ENCODE measurements at places on chromosomes 2 and 18. TPM values are rescaled to one million over a fixed set of nuclear protein-coding genes. Genes with fewer than 3 reads are reported as not detected.

DNA sequence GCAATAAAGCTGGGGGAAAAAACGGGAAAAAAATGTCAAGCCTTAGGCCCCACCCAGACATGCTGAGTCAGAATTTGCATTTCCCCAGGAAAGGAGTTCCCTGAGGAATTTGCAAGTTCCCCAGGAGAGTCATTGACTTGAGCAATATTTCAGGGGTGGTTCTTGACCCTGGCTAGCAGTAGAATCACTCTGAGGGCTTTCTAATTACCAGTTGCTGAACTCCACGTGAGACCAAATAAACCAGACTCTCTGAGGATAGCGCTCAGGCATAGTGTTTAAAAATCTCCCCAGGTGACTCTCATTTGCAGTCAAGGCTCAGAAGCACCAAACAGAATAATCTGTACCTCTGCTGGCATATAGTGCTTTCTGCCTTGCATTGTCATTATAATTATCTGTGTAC, 48.7 kb downstream of the C1QL2 start:
- DNase-seq, result no peak

Gene PID1
- 11.3 TPM for total RNA-seq

GRCh38 chr2:127049927-127050802, 56.8 kb downstream of the BIN1 start:
- peak; percentile 46 for DNase-seq

GRCh38 chr18:9101730-9102507, 580 bp upstream of the NDUFV2 start:
- DNase-seq, result no peak

DNA sequence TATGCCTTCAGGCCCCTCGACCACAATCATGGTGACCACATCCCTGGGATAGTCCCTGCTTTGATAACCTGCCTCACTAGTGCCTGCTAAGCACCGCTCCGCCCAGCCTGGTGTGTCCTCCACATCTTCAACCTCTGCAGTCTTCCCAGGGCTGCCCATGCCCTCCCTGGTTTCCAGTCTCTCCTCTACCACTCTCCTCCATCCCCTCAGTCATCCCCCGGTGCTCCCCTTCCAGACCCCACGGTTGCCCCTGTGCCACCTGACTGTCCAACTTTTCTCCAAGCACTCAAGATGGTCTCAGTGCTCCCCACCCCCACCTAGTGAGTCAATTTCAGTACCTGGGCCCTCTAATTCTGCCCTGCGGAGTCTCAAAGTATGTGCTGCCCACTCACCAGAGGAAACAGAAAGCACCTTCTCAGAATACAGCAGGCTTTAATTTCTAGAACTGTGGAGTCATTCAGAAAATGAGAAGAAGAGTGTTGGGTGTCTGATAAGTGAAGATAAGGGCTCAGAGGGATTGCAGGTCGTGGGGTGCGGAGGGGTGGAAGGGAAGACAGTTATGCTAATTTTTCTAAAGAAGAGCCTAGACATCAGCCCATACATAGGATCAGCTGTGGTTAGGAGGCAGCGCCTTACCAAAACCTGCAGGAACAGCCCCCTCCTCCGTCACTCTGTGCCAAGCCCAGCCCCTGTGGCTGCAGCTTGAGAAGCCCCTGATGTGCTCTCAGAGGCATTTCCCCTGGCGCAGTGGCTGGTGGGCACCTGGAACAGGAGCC, 53.6 kb upstream of the CAB39 start:
- DNase-seq, result no peak

Gene LRRC30
- not detected for total RNA-seq

DNA sequence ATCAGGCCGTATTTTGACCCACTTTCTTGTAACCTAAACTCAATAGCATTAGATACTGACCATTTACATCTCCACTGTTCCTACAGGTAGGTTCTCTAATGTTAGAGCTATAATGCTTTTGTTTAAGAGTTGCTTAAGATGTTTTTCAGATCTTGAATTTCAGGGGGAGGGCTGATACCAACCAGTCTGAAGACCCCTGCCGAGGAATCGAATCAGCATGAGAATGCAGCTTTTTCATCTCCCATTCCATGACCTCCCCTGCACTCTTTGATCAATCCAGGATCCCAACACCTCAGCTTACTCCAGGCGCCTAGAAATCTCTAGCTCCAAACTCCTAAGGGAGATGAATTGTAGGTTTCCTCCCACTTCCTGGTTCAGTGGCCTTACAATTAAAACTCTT, 120.5 kb upstream of the MC4R start:
- DNase-seq, result no peak

- no peak for DNase-seq
Observed at GRCh38 chr2:158988501-158988900, 20.1 kb downstream of the TANC1 start.

- DNase-seq, result no peak
Observed at GRCh38 chr2:110874453-110875383, 142.3 kb downstream of the ACOXL start.

- no peak for DNase-seq
Observed at GRCh38 chr2:160630801-160631590, 137.4 kb upstream of the RBMS1 start.

Gene DSG4
- not detected for total RNA-seq

DNA sequence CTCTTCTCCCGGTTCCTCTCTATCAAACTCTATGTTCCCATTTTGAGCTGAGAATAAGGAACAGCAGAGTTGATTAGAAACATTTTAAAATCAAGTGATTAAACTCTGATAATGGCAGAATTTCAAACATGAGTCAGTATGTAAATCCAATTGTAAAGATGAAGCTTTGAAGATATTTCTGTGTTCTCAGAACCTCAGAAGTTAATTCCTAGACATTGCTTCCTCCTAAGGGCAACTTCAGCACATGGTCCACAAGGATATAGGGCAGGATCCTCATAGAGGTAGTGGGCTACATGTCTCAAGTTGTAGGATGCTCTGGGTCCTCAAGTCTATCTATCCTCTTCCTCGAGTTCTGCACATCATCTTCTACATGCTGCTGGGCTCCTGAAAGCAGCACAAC, 46.3 kb downstream of the QPCT start:
- DNase-seq, result no peak

- no peak for DNase-seq
Observed at GRCh38 chr2:60554646-60555065, 1.2 kb upstream of the BCL11A start.

Gene ARHGAP15
- total RNA-seq, result not detected

Gene SERTAD2
- total RNA-seq, result 25.8 TPM

DNA sequence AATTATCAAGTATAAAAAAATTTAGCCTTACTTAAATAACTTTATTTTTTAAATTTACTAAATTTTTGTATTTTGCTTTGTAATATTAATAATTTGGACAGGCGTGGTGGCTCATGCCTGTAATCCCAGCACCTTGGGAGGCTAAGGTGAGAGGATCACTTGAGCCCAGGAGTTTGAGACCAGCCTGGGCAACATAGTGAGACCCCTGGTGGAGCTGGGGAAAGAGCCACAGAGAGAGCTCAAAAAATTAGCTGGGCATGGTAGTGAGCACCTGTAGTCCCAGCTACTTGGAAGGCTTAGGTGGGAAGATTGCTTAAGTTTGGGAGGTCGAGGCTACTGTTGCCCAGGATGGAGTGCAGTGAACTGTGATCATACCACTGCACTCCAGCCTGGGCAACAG, 143.5 kb downstream of the B3GNT2 start:
- DNase-seq, result no peak

- DNase-seq, result no peak
Observed at GRCh38 chr18:23238651-23239349, 103.5 kb downstream of the CABLES1 start.

Gene BARD1
- 23.8 TPM for total RNA-seq

DNA sequence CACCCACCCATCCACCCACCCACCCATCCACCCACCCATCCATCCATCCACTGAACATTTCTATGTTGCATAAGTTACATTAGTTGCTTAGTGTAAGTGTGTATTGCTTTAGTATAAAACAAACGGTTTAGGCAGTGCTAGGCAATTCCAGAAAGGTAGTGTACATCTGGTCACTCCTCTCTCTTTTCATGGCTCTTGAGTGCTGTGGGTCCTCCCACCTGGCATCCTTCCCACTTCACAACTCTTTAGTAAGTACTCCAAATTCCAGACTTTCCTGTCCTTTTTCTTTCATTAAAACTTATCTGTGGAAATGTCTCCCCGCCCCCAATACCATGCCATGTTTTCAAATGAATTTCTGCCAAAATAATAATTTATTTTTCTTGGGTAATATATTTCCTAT, 122.5 kb downstream of the PLEKHM3 start:
- no peak for DNase-seq

Gene CPO
- total RNA-seq, result not detected

DNA sequence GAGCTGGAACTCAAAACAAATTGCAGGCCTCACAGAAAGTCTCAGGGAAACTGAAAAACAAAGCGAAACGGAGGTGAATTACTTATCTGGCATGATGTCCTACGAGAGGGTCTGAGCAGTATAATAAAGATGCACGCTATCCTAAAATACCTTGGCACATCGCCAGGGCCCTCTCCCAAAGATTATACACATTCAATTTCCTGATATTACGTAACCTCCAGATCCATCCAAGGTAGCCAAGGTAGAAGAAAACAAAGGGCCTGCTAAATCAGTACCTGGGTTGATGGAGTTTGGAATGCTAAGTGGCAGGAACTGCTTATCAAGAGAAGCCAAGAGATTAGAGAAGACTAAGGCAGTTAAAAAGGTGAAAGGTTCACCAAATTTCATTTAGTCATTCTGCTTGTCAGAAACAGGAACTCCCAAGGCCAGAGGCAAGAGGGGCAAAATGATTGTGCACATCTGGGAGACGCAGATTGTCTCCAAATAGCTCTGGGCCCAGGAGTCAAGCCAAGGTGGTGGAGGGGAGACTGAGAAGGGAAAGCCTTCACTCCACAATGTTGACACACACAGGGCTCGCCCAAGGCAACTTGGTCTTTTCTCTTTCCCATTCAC, 236.8 kb upstream of the ATP5MC3 start:
- no peak for DNase-seq

DNA sequence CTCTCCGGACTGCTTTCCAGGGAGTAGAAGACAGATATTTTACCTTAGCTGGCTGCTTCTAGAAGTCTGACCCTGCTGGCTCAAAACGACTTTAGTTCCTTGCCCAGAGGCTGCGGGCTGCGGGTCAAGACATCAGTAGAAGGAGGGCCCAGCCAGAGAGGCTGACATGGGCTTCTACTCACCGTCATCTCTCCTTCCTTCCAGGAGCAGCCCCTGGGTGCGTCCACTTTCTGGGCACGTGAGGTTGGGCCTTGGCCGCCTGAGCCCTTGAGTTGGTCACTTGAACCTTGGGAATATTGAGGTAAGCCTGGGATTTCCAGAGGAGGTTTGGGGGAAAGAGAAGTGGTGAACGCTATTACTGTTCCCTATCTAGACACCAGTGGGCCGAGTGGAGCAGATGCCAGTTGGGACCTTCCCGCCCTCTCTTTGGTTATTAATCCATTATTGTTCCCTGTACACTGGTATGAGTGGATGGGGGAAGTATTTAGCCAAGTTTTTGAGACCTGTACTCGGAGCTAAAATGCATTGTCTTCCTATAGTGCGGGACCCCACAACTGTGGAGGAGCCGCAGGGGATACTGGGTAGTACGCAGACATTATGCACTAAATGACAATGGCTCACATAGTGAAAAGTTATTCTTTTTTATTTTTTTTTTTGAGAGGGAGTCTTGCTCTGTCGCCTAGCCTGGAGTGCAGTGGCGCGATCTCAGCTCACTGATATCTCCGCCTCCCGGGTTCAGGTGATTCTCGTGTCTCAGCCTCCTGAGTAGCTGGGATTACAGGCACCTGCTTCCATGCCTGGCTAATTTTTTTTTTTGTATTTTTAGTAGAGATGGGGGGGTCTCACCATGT, 26.3 kb upstream of the CASP8 start:
- DNase-seq, result peak; percentile 34

GRCh38 chr18:77895250-77895649, 645.6 kb downstream of the GALR1 start:
- no peak for DNase-seq

DNA sequence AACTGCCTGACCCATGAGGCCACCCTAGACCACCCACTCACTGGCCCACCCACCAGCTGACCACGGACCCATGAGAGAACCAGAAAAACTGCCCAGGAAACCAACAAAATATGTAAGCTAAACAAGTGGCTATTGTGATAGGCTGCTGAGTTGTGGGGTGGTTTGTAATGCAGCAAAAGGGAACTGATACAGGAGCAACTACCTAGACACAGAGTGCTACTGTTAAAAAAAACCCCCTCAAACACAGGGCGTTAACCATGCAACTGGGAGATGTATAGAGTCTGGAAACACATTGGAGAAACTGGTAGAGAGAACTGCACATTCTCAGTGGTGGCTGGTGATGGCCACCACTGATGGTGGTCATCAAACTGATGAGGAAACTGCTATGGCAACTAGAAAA, 206.3 kb upstream of the GYPC start:
- DNase-seq, result no peak

GRCh38 chr2:56898986-56899385, 715.2 kb downstream of the CCDC85A start:
- DNase-seq, result no peak

Gene STAT4
- 0.48 TPM for total RNA-seq

All from Caco-2 (cell line).